Aorta (tissue), 5 donors: ENCODE measurements at places on chromosomes 5 and 9. TPM values are rescaled to one million over a fixed set of nuclear protein-coding genes. Genes with fewer than 3 reads are reported as not detected.

The TMEM252 gene
- total RNA-seq: not detected

- H3K4me1 ChIP-seq: no peaks in the 10 kb centered on the region
- H3K27ac ChIP-seq: no peak overlapping the region
- no peaks in the 10 kb centered on the region for H3K36me3 ChIP-seq
- no peak overlapping the region for H3K4me3 ChIP-seq
- DNase-seq: peak; percentile 68
Observed at GRCh38 chr5:5183933-5184332, 43.8 kb downstream of the ADAMTS16 start.

GRCh38 chr9:79362100-79363081 lies 209.4 kb upstream of the TLE4 start:
- no peak overlapping the region for H3K4me3 ChIP-seq
- no peak overlapping the region for H3K27ac ChIP-seq
- no peak for DNase-seq
- H3K36me3 ChIP-seq: no peaks in the 10 kb centered on the region
- no peaks in the 10 kb centered on the region for H3K27me3 ChIP-seq

DNA sequence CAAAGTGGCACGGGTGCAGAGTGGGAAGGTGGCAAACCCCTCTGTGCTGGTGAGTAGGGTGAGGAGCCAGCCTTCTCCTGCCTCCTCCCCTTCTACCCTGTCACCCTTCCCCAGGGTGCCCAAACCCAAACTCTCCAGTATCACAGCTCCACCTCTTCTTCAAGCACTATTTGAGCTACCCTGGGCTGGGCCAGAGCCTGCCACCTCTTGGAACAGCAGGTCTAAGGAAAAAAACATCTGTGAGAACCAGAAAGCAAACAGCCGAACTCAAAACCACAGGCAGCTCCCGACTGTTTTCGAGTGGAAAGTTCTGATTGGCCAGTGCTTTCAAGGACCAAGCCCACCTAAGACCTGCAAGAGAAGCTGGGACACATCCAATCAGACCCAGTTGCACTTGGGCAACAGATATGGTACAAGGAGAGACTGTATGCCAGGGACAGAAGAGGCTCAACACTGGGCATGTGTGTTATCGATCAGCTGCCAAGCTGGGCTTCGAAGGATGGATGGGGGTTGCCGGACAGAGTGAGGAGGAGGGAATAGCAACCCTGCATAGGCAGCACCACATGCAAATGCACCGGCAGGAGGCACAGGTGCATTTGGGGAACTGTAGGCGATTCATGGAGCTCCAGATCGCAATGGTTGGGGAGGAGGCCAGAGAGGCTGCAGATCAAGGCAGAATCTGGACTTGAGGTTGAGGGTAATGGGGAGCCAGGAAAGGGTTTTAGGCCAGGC lies 19.7 kb downstream of the ACSL6 start:
- H3K4me3 ChIP-seq: no peak overlapping the region
- no peaks in the 10 kb centered on the region for H3K4me1 ChIP-seq
- no peaks in the 10 kb centered on the region for H3K36me3 ChIP-seq
- no peaks in the 10 kb centered on the region for H3K27me3 ChIP-seq
- DNase-seq: peak; percentile 14

The CCL27 gene
- total RNA-seq: not detected

- no peak overlapping the region for H3K4me3 ChIP-seq
- H3K36me3 ChIP-seq: no peaks in the 10 kb centered on the region
- no peaks in the 10 kb centered on the region for H3K27me3 ChIP-seq
- no peak for DNase-seq
- H3K4me1 ChIP-seq: no peaks in the 10 kb centered on the region
Observed at GRCh38 chr9:91741522-91741921, 208.5 kb downstream of the ROR2 start.
